NCI-H2081 treated with DMSO at 0.1 percent for 48 hours (cell line): ENCODE measurements at places on chromosomes 3 and 15.
A peak's percentile ranks its signal among the peaks of the same experiment; 100 is the strongest.

DNA sequence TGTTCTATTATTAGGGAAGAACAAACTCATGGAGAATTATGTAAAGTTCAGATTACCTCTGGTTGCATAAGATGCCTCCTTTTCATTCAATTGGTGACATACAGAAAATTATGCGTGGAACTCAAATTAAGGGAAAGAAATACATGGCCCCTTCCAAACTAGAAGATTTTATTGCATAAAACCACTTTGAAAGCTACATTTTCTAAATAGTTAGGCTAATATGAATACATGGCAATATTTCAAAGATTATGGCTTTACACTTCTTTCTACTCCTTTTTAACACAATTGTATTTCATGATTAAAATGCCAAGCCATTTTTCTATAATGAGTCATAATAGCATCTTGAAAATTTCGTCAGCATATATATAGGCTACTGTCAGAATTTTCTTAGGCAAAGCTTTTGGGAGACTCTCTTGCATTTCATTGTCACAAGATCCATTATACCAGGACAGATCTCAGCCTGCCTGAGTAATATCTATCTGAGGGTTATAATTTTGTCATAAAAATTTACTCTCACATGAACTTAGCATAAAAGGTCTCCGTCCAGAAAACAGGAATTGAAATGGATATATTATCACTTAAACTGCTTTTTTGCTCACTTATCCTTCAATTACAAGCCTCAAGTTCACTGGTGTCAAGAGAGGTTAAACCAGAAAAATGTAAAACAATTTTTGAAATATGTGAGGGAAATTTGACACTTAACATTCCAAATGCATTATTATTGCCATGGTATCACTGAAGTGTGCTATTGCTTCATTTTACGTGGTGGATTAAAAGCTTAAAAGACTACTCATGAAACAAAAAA lies 37.1 kb downstream of the CPA3 start:
- DNase-seq, result no peak

DNA sequence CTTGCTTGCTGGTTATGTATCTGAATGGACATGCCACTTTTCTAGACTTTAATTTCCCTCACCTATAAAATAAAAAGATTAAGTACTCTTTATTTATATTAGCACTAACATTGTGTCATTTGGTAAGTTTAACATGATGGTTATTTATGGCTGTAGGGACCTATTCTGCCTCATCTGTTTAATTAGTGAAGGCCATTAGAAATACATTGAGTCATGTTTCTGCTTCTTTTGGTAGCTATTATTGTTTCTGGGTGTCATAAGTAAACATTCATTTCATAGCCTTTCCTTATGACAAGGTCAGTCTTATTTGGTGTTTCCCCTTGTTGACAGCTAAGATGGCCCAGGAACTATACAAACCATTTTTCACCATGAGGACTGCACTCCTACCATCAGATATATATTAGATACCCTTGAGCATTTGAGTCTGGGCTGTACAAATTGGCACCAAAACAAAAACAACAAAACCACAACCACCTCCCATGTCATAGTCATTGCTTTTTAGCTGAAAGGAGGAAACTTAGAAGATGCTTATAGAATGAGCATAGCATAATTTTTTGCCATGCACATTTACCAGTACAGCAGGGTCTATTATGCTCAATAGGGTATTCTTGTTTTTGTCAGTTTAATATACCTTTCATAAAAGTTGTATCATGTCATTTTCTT lies 39.3 kb downstream of the SRP14 start:
- no peak for DNase-seq

DNA sequence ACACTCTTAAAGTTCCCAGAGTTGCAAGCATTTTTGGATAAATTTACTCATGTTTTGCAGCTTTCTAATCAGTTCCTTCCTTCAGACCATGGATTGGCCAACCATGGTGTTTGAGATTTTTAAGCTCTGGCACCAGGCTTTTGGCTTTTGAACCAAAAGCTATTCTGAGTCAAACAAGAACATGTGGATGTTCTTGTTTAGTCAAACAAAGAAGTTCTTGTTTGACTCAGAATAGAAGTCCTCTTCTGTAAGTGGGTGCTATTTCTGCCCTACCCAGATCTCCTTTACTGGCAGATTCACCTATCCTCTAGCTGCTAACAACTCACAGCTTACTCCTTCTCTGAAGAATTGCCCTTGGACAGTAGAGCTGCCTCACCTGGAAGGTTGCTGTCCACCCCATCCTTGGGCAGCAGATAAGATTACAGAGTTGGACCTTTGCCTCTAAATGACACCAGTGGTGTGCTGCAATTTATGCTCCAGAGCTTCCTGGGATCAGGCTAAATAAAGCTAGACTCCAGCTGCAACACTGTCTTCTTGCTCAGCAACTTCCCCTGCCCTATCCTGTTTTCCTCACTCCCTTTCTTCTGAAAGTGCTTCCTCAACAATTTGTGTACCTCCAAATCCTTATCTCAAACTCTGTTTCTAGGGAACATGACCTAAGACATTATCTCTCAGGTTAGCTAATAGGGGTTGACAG lies 65.6 kb downstream of the COL6A6 start:
- no peak for DNase-seq

DNA sequence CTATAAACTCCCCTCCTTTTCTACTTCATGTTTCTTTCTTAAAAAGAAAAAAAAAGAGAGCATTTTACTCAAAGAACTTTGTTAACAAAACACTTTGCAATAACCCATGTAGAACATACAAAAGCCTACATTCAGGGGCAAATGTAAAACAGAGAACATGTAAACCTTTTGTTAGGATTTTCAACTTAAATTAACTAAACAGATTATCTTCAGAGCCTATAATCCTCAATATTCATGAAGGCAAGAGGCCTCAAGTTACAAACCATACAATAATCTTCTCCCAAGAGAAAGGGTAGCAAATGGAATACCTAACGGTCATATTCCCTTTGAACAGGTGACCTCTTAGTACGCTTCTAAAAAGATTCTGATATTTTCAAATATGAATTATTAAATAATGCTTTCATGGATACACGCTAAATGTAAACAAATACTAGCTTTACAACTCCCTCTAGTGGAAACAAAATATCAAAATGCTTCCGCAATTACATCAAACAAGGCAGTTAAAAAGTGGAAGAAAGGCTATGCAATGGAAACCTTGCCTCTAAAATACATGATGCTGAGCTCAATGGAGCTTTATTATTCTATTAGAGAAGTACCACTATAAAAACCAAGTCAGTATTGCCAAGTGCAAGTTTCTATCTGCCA lies 9.9 kb downstream of the CEP152 start:
- DNase-seq, result no peak

DNA sequence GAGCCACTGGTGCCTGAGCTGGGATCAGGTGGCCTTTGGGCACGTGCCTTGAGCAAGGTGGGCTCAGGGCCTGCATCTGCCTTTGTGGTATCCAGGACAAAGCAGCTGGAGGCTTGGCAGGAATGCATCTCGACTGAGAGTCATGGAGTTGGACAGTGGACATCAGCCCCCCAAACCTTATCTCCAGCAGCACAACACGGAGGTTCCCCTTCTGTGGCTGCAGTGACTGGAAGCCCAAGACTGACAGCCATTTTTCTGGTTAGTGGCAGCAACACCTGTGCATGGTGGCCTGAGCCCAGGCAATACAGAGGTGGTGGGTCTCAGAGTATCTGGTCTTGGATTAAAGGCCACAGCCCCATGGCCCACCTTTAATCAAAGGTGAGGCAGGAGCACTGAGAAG lies 27.8 kb upstream of the TSEN2 start:
- DNase-seq, result no peak

GRCh38 chr3:110708156-110708555 lies 363.5 kb upstream of the NECTIN3 start:
- no peak for DNase-seq

DNA sequence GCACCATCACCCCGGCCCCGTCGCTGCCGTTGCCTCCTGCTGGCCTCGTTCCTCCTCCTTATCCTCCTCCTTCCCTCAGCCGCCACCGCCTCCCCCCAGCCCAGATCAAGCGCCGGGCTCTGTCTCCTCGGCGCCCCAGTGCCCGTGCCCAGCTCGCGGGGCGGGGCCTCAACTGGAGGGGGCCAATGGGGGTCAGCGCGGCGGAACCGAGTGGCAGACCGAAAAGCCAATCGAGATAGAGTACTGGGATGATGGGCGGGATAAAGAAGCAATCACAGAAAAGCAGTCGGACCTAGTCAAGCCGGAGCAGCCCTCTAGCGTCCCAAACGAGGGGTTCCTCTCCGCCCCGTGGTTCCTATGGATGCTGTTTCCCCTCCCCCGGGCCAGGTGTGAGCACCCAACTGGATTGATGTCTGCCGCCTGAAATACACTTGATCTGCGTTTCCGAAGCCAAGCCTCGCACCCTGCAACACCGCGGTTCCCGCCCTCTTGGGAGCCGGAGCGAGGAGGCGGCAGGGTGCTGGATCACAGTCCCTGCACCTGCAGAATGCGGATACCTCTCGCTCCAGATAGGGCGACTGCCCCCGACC lies at the start of gene FRMD5:
FRMD5 (minus strand) TSS at position 121 of the 590 bp plus-strand sequence.
- DNase-seq, result peak; percentile 96

DNA sequence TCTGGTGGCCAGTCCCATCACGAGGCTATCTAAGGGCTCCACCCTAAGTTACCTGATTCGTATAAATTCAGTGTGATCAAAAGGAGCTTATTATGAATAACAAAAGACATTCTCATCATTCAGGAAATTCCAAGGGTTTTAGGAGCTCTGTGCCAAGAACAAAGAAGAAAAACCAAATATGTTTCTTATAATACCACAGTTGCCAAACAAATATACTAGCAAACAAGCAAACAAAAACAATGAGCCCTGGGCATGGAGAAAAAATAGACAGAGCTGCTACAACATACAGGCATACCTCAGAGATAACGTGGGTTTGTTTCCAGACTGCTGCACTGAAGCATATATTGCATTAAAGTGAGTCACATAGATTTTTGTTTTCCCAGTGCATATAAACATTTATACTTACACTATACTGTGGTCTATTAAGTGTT lies 20.2 kb upstream of the CFAP161 start:
- no peak for DNase-seq

DNA sequence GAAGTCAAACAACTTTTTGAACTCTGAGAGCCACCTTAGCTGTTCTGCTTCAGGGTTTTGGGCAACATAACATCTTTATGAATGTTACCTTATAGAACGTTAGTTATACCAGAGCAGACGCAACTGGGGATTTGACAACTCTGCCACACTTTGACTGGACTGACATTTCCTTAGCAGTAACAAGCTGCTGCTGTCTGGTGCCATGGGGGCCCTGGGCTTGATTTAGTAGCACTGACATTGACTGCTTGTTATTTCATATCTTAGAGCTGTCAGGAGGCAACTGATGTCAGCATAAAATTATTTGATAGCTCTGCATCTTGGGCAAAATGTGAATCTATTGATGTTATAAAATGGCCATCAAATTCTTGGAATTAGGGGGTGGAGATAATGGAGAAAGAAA lies 285.4 kb downstream of the ROBO2 start:
- DNase-seq, result no peak

DNA sequence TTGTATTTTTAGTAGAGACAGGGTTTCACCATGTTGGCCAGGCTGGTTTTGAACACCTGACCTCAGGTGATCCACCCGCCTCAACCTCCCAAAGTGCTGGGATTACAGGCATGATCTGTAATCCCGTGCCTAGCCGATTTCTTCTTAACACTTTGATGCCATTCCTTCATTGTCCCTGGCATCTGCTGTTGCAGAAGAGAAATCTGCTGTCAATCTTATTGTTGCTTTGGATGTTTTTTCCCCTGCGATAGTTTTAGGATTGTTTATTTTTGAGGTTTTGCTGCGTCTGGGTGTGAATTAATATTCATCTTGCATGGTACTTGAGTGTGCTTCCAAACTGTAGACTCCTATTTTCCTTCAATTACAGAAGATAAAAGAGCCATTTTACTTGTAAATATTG lies 99.4 kb upstream of the ADAMTSL3 start:
- no peak for DNase-seq

DNA sequence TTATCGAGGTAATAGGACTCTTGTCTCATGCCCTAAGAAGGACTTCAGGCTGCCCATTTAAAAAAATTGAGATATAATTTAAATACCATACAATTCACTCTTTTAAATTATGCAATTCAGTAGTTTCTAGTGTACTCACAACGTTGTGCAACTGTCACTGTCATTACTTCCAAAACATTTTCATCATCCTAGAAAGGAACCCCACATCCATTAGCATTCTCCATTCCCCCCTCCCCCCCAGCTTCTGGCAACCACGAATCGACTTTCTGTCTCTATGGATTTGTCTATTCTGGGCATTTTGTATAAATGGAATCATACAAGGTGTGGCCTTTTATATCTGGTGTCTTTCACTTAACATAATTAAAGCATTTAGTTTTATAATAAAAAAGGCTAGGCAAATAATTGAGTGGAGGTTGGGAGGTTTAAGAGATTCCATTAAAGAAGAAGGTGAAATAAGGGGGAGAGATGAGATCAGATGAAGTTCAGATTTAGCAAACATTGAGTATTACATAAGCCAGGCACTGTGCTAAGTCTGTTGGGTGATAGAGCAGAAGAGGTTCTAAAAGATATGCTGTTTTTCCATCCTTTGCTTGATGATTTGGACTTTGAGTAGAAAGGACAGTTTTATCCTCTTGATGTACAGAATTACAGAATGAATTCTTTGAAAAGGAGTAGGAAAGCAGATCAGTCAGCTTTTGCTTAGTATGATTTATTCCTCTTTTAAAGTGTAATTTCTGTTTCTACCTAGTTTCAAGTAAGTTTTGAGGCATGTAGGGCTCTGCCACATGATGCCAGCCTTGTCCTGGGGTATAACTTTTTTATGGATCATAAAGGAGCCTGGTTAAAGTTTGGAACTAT lies 36.3 kb downstream of the UBE2E2 start:
- DNase-seq, result no peak

GRCh38 chr3:177599326-177599725 lies 402.0 kb upstream of the TBL1XR1 start:
- DNase-seq, result no peak

DNA sequence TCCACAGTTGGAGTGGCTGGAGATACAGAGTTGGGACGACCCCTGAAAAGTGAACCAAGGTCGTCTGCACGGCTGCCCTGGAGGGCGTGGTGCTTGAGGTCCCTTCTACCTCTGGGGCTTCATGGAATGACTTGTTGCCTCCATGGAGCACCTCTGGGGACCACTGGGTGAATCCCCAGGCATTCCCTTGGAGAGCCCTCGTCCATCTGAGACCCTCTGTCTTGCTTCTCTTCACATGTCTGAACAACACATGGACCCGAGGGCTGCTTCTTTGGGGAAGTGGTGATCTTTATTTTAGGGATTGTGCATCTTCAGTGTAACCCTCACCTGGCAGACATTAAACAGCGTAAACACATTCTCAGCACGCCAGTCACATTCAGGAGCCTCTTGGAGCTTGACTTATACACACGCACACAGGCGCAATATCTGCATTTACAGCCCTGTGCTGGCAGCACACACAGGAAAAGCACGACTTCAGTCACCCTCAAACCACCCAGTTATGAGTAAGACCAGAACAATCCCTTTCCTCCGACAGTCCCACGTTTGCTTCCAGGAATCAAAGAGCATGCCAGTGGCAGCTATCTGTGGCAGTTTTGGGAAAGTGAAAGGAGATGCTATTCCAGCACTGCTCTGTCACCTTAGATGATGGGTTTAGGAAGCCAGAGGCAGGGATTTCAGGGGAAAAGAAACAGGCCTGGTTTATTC lies 12.6 kb downstream of the FAM107A start:
- DNase-seq, result no peak
